ENCODE measurements at places on chromosomes 1 and 21.

DNA sequence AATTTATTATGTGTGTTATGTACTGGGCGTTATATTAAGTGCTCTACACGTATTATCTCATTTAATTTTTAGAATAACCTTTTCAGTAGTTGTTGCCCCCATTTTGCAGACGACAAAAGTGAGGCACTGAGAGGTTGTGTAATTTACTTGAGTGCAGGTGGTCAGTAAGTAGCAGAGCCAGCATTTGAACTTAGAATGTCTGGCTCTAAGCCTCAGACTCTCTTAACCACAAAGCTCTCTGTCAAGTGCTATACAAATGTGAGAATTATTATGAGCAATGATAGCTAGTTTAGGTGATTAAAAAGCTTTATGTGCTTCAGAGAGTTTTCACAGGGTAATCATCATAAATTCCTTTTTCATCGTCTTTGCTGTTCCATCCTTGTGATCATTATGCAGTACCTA lies 96.3 kb upstream of the UBE2U start:
- no peak for DNase-seq

GRCh38 chr1:212819726-212820125 lies 27.7 kb downstream of the SPATA45 start:
- no peak for DNase-seq

DNA sequence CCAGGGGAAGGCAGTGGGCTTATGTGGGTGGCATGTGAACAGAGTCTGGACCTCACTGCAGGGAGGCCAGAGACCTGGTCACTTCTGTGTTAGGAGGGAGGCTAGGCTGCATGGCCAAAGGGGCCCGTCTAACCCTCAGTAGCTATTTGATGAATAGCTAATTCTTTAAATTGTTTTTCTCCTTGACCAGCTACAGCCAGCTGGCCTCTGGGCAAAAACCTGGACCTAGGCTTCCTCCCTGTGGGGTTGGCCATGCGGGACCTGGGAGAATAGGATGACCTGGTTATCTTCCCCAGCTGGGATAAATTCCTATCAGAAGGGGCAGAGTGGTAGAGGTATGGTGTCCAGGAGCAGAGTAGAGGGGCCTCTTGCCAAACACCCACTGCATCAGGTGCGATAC lies 79.4 kb downstream of the TNR start:
- DNase-seq = no peak

GRCh38 chr1:12339811-12340543 lies 110.1 kb downstream of the VPS13D start:
- DNase-seq = no peak

GRCh38 chr1:65166572-65167305 lies 18.7 kb downstream of the AK4 start:
- no peak for DNase-seq

DNA sequence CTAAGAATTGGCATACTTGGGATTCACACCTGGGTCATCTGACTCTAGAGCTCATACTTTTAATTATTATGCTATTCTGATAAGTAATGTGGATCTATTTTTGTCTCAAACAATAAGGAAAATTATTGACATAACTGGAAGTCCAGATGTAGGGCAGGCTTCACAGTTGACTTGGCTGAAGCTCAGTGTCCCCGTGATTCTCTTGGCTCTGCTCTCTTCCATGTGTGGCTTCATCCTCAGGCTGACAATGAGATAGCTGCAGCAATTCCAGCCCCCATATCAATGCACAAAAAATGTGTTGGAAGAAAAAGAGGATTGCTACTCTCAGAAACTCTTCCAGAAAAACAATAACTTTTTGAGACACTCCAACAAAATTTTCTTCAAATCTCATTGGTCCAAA lies 23.8 kb downstream of the HSD11B1 start:
- DNase-seq = no peak

DNA sequence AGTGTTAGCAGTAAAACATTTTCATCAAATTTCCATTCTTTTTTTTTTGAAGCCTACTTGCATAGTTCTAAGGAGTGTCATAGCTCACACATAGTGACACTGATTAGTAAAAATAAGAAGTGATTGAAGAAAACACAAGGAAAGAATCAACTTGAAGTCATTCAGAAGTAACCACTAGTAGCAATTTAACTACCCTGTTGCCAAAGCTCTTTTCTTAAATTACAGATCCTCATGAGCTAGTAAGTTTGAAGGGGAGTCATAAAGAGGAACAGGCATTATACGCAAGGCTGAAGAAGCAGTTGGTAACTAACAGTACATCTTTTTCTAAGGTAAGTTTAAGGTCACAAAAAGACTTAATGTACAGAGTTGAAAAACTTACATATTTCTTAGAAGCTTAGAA lies 332.2 kb downstream of the CHRM3 start:
- DNase-seq = no peak

DNA sequence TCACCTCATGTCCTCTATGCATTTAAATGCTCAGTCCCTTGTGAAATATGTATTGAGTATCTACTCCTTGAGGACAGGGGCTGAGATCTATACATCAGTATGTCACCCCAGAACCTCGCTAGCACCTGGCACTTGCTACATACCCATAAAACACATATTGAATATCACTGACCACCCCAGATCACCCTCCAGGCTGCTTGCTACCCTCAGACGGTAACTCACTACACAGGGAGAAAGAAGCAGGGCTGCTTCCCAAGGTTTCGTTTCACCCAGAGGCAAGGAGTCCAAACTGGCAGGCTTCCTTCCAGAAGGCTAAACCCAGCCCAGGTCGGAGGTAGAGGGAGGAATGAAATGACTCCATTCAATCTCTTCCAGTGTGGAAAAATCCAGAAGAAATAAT lies 8.5 kb downstream of the INKA2 start:
- DNase-seq = no peak

- DNase-seq = peak; percentile 46
Measured at GRCh38 chr21:42238185-42238934, 19.4 kb downstream of the ABCG1 start.

DNA sequence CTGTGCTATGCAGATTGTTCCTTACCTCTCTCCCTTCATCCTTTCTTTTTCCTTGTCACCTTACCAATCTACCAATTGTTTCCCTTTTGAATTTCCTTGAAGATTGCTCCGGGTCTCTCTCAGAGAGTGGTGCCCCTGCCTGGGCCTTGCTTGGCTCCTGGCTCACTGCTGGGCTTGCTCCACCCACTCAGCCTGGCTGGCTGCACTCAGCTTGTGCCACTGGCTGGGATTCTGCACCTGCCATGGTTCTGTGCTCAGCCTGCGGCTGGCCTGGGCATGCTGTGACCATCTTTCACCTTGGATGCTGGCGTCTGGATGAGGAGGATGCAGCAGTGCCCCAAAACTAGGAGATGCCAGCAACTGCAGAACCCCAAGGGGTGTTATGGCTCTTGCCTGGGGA lies 463.9 kb upstream of the CXADR start:
- DNase-seq = no peak

- no peak for DNase-seq
Measured at GRCh38 chr1:177871613-177872307, 98.1 kb downstream of the SEC16B start.

GRCh38 chr1:77888781-77889642 lies 588 bp downstream of the NEXN start:
- DNase-seq = no peak

DNA sequence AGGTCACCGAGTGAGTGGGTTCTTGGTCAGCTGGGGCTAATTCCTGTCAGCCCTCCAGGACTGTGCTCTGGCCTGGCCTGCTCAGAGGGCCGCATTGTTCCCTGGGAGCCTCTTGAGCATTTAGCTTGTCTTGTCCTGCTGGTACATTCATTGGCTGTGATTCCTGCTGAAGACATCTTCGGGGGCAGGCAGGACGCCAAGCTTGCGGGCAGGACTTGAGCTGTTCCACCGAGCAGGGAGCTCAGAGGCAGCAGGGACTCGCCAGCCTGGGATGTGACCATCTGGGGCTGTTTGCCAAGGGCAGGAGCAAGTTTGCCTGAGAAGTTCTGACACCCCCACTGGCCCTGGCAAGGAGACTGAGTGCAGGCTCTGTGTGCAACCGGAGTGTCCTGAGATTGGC lies 7.0 kb upstream of the SLC26A9 start:
- no peak for DNase-seq

- DNase-seq = no peak
Measured at GRCh38 chr1:19737104-19737825, 62.5 kb downstream of the TMCO4 start.

DNA sequence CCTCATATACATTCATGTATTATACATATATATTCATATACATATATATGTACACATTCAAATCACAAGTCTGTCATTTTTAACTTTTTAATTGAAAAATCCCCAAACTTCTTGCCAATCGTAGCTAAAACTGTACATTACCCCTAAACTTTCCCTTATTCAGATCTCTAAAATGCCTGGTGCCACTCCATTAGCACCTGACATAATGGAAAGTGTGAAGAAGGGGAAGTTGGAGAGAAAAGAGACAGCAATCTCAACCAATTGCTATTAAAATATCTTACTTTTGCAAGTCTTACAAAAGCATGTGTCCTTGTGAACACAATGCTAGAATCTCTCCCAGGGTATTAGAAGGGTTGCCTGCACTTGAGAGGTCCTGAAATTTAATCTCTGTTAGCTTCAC lies 22.7 kb upstream of the PRKACB start:
- DNase-seq = no peak

- DNase-seq = no peak
Measured at GRCh38 chr21:31930001-31930400, 57.2 kb downstream of the HUNK start.

- no peak for DNase-seq
Measured at GRCh38 chr1:192550922-192551534, 24.5 kb upstream of the RGS1 start.

GRCh38 chr1:183989078-183989577 lies 48.4 kb downstream of the COLGALT2 start:
- no peak for DNase-seq

DNA sequence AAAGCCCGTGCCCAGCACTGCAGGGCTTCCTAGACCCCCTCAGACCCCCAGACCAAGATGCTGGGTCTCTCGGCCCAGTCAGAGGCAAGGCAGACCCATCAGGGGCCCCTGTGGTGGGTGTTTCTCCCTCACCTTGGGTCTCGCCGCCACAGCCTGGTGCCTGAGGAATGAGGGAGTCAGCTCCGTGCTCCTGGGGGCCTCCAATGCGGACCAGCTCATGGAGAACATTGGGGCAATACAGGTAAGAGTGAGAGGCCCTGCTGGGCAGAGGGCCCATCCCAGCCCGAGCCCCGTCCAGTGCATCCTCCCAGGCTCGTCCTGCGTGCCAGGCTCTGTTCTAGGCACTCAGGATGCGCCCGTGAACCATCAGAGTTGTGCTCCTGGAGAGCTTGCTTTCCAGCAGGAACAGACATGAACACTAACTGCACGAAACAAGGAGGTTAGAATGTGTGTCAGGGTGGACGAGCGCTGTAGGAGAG lies 51.5 kb downstream of the KCNAB2 start:
- DNase-seq = no peak

GRCh38 chr1:108557296-108557695 lies 2.6 kb upstream of the EEIG2 start:
- DNase-seq = no peak

DNA sequence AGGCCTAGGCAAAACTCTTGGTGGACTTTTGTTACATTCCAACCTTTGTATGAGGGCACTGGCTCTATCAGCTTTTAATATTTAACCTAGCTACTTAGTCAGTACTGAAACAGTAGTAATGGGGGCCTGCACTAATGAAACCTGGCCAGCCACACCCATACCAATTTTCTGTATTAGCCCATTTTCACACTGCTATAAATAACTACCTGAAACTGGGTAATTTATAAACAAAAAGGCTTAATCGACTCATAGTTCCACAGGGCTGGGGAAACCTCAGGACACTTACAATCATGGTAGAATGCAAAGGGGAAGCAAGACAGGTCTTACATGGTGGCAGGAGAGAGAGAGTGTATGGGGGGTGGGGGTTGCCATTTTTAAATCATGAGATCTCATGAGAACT lies 245.7 kb upstream of the RGS18 start:
- no peak for DNase-seq

- no peak for DNase-seq
Measured at GRCh38 chr21:42627527-42628289, 25.7 kb upstream of the PDE9A start.

- DNase-seq = no peak
Measured at GRCh38 chr21:42599962-42600361, 53.5 kb upstream of the PDE9A start.

DNA sequence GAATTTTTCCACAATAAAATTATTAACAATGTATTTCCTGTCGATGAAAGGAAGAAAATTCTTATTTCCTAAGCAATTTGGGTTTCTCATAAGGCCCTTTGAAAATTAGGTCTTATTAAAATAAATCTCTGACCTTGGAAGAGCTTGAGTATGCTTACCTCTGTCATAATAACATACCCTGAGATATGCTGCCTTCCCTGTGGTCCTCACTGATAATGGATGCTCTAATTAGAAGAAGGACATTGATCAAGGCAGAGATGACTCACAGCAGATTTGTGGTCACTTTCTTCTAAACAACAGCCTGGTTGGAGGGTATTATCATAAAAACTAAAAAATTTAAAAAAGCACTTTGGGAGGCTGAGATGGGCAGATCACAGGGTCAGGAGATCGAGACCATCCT lies 217.8 kb downstream of the GRIK1 start:
- DNase-seq = no peak

DNA sequence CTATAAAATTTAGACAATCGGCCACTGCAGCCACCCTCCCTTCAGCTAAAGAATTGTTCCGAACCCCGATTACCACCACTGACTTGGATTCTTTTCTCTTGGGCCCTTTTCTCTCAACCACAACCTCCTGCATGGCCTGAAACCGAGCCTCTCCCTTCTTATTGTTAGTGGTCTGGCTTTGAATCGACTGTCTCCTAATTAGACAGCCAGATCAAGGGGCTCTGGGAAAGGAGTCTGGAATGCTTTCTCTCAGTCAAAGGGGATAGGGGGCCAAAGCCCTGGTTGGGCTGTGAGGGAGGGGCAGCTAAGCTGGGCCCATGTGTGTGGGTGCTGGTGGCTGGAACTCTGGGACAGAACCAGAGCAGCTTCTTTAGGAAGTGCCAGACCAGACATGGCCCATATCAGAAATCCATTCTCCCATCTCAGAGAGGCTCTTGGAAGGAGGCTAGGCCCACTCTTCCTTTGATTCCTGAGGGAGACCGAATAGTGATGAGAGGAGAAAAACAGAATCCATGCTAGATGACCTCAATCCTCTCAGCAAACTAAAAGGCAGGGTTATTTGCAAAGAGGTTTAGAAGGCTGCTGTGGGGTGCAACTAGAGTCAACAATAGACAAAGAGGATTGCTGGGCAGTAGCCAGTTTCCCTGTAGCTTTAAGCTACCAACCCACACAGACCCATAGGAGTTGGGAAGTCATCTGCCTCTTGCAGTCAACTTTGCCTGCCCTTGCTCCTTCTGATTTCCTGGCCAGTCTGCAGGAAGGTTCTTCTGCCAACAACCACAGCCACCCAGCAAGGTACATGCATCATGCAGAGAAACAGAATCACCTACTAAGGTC lies 117.6 kb downstream of the AK5 start:
- DNase-seq = no peak

DNA sequence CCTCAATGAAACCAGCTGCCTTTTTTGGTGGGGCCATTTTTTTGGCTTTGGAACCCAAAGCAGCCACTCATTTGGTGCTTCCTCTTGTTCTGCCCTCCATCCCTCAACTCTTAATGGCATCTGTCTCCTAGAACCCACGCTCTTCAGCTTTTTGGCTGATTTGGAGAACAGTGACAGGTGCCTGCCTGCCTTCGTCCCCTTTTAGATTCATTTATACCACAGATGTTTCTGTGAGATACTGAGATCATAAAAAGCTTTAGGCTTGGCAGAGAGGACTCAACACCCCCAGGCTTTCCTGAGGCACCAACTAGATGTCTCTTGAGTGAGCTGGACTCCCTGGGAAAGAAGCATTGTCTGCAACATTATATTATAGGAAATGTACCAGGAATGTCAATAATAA lies 20.4 kb upstream of the YTHDF2 start:
- DNase-seq = no peak

GRCh38 chr1:65002156-65002507 lies 35.8 kb upstream of the JAK1 start:
- DNase-seq = no peak
